Glomerular endothelial cell (primary cell): ENCODE measurements at places on chromosomes 7 and 10. TPM values are rescaled to one million over a fixed set of nuclear protein-coding genes. Genes with fewer than 3 reads are reported as not detected.

The SPOCK2 gene
- total RNA-seq: 0.41 and 3.9 TPM in 2 replicates

The FAM13C gene
- 1.7 and 6.5 TPM in 2 replicates for total RNA-seq

The PRRT4 gene
- total RNA-seq: 0.35 TPM in 1 of 2 replicates, not detected in the other

The NXPH1 gene
- not detected in 2 replicates for total RNA-seq

The RBP4 gene
- not detected in 2 replicates for total RNA-seq

The TRIM74 gene
- total RNA-seq: 0.76 TPM in 1 of 2 replicates, not detected in the other

The CASP7 gene
- 60.1 and 66.8 TPM in 2 replicates for total RNA-seq

The MET gene
- total RNA-seq: 24.2 and 24.4 TPM in 2 replicates
